Esophagus muscularis mucosa (tissue), 4 donors: ENCODE measurements at places on chromosomes 5 and 9. TPM values are rescaled to one million over a fixed set of nuclear protein-coding genes. Genes with fewer than 3 reads are reported as not detected.

- H3K4me3 ChIP-seq: no peak overlapping the region
- no peak overlapping the region for H3K27ac ChIP-seq
- no peak for DNase-seq
These were observed 105.5 kb upstream of the PITX1 start for GRCh38 chr5:135139381-135140134.

GRCh38 chr5:140190872-140191218 lies 15.9 kb downstream of the CYSTM1 start:
- peaks cover 34% of the 10 kb centered on the region for H3K4me1 ChIP-seq
- H3K4me3 ChIP-seq: no peak overlapping the region

- H3K27ac ChIP-seq: peak overlapping the region; percentile 65
- H3K27me3 ChIP-seq: no peaks in the 10 kb centered on the region
- peak overlapping the region; percentile 46 for H3K4me3 ChIP-seq
- no peak for DNase-seq
These were observed 3.1 kb downstream of the ANXA1 start for GRCh38 chr9:73154722-73155121.

GRCh38 chr5:78001197-78001596 lies 225.1 kb upstream of the TBCA start:
- H3K4me3 ChIP-seq: no peak overlapping the region
- H3K36me3 ChIP-seq: peaks cover 20% of the 10 kb centered on the region
- H3K27ac ChIP-seq: no peak overlapping the region
- DNase-seq: no peak
- no peaks in the 10 kb centered on the region for H3K4me1 ChIP-seq

DNA sequence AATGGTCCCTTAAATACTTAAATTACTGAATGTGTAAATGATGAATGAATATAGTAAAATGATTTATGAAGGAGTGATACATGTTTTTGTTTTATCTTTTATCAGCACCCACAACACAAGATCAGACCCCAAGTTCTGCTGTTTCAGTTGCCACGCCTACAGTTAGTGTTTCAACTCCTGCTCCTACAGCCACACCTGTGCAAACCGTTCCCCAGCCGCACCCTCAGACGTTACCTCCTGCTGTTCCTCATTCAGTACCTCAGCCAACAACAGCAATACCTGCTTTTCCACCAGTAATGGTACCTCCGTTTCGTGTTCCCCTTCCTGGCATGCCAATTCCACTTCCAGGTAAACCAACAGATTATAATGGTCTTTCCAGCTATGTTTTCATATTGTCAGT lies 16.3 kb downstream of the TCERG1 start:
- DNase-seq: no peak
- H3K36me3 ChIP-seq: peaks cover 82% of the 10 kb centered on the region
- H3K27me3 ChIP-seq: no peaks in the 10 kb centered on the region
- no peak overlapping the region for H3K27ac ChIP-seq

GRCh38 chr5:58453306-58453705 lies 6.6 kb downstream of the PLK2 start:
- no peak overlapping the region for H3K27ac ChIP-seq
- H3K36me3 ChIP-seq: peaks cover 56% of the 10 kb centered on the region
- H3K27me3 ChIP-seq: no peaks in the 10 kb centered on the region
- no peak for DNase-seq
- no peak overlapping the region for H3K4me3 ChIP-seq
- peaks cover 10% of the 10 kb centered on the region for H3K4me1 ChIP-seq

GRCh38 chr5:135891268-135891667 lies 4.4 kb downstream of the IL9 start:
- no peaks in the 10 kb centered on the region for H3K4me1 ChIP-seq
- no peak overlapping the region for H3K4me3 ChIP-seq
- no peak for DNase-seq
- H3K27me3 ChIP-seq: no peaks in the 10 kb centered on the region
- H3K36me3 ChIP-seq: no peaks in the 10 kb centered on the region

DNA sequence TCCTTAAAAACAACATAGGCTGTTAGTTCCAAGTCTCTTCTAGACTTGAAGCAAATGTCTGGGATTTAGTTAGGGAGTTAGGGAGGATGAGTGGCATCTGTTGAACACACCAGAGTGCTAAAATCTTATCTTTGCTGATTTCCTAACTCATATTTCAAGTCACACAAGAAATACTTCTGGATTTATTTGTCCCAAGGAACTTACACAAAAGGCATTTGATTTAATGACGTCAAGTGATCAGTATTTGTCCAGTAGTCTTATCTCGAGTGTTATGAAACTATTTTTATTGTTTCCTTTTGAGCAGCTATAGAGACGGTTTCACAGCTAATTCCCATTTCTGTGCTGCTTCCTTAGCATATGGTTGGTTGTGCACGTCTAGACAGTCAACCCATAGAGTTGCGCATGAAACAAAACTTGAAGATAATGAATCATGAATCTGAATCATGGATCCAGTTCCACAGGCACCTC lies 140.5 kb upstream of the TUT7 start:
- H3K4me3 ChIP-seq: no peak overlapping the region
- no peaks in the 10 kb centered on the region for H3K27me3 ChIP-seq
- no peak for DNase-seq
- no peak overlapping the region for H3K27ac ChIP-seq
- H3K4me1 ChIP-seq: no peaks in the 10 kb centered on the region
- no peaks in the 10 kb centered on the region for H3K36me3 ChIP-seq

Gene CORO2A
- total RNA-seq: 0.42 TPM

- no peaks in the 10 kb centered on the region for H3K27me3 ChIP-seq
- peak overlapping the region; percentile 54 for H3K27ac ChIP-seq
- H3K4me3 ChIP-seq: peak overlapping the region; percentile 64
These were observed 132.4 kb upstream of the NIPBL start for GRCh38 chr5:36743891-36744772.

DNA sequence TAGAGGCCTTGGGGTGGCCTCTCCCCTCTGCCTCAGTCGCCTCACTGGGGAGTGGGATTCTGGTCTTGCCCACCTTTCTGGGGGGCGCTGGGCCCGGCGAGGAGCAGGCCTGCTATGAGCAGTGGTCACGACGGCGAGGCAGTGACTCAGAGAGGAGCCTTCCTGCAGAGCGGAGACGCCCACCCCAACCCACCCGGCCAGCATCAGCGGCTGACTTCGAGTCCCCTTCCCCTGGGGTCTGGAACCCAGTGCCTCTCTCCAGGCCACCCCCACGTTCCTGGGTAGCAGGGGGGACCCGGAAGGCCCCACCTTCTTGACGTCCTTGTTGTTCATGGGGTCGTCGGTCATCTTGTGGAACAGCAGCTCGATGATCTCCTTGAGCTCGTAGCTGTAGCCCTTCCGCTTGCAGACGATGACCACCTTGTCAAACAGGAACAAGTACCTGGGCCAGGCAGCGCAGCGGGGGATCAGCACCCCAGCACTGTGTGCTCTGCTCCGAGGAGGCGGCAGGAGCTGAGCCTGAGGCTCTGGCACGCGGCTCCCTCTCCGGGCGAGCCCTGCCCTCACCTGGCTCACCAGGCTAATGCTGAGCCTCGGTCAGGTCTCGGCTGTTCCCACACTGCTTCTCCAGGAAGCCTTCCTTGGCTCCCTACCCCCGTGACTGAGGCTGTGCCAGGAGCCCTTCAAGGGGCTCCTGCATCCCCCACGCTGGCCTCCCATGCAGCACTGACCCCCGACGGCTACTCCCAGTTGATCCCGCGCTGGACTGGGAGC lies 50.1 kb upstream of the SARDH start:
- no peak for DNase-seq
- H3K4me3 ChIP-seq: no peak overlapping the region
- peak overlapping the region; percentile 58 for H3K27ac ChIP-seq
- peaks cover 35% of the 10 kb centered on the region for H3K36me3 ChIP-seq
- no peaks in the 10 kb centered on the region for H3K27me3 ChIP-seq

Gene NDST1
- 91.8 TPM for total RNA-seq
